ENCODE measurements at places on chromosomes 2 and 18. TPM values are rescaled to one million over a fixed set of nuclear protein-coding genes. Genes with fewer than 3 reads are reported as not detected.

CFAP221 gene
- not detected for total RNA-seq

GAREM1 gene
- total RNA-seq = 4.1 TPM

SLC40A1 gene
- total RNA-seq = 103 TPM

SP140L gene
- total RNA-seq = 7.1 TPM

PAIP2B gene
- 0.85 TPM for total RNA-seq

TLK1 gene
- total RNA-seq = 24.6 TPM

HOXD3 gene
- 0.14 TPM for total RNA-seq

KCNIP3 gene
- 0.57 TPM for total RNA-seq

SLC9A4 gene
- total RNA-seq = under 0.01 TPM

SLC39A6 gene
- total RNA-seq = 166 TPM

VWA3B gene
- 0.09 TPM for total RNA-seq

ABCG5 gene
- total RNA-seq = not detected

RSAD2 gene
- total RNA-seq = 0.55 TPM

FAM161A gene
- 1.9 TPM for total RNA-seq

GNLY gene
- total RNA-seq = not detected

NPPC gene
- 0.28 TPM for total RNA-seq

PDCD1 gene
- total RNA-seq = not detected

SP110 gene
- total RNA-seq = 2.7 TPM

GKN2 gene
- total RNA-seq = not detected

VSNL1 gene
- total RNA-seq = not detected

MAP3K19 gene
- not detected for total RNA-seq

BMP10 gene
- not detected for total RNA-seq

All from smooth muscle cell of bladder (primary cell).